ENCODE measurements at places on chromosomes 12 and 14.

DNA sequence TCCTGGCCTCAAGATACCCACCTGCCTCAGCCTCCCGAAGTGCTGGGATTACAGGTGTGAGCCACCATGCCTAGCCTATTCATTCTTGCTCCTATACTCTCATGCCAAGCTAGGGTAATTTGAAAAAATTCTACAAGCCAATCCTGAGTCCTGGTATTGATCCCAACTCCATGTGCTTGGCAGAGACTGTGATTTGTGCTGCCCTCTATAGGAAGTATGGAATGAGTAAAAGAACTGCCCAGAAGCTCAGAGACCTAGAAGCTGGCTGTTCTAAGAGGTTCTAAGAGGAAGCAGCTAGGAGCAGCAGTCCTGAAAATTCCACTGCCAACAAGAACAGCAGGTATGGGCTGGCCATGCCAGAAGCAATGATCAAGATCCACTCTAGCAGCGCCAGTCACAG is 402.5 kb downstream of the PCNX1 start:
- DNase-seq: no peak

- peak; percentile 76 for DNase-seq
Observed at GRCh38 chr14:74684434-74684833, 28.4 kb downstream of the AREL1 start.

DNA sequence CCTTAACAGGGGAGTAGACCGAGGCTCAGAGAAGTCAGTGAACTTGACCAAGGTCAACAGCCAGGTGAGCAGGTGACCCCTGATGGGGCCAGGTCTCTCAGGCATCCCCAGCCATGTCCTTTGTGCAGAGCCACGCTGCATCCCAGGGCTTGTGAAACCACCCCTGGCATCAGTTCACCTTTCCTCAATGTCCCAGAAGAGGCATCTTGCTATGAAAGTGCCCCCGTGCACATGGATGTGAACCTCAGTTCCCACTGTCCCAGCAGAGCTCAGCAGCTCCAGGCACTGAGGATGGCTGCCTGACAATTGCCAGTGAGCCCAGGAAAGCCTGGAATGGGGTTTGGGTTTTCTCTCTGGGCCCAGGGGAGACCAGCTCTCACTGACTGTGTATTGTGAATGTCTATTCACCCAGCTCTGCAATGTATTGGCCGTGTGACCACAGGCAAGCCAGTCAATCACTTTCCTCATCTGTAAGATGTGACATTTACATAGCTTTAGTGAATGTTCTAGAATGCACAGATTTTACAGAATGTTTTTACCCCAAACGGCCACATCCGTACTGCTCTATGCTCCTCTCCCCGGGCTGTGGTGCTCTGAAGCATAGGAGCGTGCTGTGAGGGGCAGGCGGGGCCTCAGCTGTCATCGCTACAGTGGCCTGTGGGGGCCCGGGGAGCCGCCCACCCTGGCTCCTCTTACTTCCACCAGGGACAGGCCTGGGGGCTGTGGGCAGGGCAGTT is 4.9 kb downstream of the CACNA2D4 start:
- no peak for DNase-seq

GRCh38 chr14:50232276-50232642 is 881 bp upstream of the SOS2 start:
- no peak for DNase-seq

- peak; percentile 88 for DNase-seq
Observed at GRCh38 chr14:21087294-21088091, 11.0 kb downstream of the ZNF219 start.

DNA sequence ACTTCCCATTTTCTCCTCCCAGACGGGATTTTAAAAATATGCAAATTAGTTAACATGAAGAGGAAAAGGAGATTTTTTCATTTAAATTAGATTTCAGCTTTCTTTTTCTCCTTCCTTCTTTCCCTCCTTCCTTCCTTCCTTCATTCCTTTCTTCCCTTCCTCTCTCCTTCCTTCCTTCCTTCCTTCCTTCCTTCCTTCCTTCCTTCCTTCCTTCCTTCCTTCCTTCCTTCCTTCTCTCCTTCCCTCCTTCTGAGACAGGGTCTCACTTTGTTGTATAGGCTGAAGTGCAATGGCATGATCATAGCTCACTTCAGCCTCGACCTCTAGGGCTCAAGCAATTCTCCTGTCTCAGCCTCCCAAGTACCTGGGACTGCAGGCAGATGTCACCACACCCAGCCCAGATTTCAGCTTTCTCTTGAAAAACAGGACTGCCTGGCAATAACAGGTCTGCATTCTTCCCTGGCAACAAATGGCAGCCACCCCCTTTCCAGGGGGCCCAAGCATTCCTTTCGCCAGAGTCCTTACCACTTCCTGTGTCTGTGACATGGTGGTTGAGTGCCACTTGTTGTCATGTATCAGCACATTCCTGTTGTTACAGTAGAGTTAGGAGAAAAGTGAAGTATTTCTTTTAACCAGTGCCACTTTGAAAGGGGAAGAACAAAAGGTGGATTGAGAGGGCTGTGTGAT is 119.1 kb downstream of the PTPN11 start:
- DNase-seq: no peak

DNA sequence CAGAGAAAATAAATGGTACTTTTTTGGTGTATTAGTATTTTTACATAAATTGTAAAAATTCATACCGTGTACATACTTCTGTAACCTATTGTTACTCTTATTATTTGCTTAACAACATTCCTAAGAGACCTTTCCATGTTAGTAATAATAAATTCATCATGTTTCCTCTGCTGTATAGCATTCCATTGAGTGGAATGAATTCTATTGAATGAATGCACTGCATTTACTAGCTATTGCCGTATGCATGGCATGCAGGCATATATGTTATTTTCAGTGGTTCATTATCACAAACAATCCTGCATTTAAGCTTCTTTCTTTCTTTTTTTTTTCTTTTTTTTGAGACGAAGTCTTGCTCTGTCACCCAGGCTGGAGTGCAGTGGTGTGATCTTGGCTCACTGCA is 137.6 kb upstream of the TBX3 start:
- DNase-seq: no peak

- peak; percentile 11 for DNase-seq
Observed at GRCh38 chr12:49568442-49569162, 660 bp upstream of the MCRS1 start.

- DNase-seq: peak; percentile 50
Observed at GRCh38 chr14:72155379-72155993, 223.3 kb downstream of the RGS6 start.

GRCh38 chr12:39165338-39165737 is 259.9 kb upstream of the CPNE8 start:
- no peak for DNase-seq

Measured in inflammatory macrophage (primary cell).